ENCODE measurements at places on chromosomes 1 and 21. TPM values are rescaled to one million over a fixed set of nuclear protein-coding genes. Genes with fewer than 3 reads are reported as not detected.

The TPR gene
- total RNA-seq = 137 TPM

The SH2D2A gene
- total RNA-seq = 3.5 TPM

The TLCD4 gene
- 0.11 TPM for total RNA-seq

The ELAPOR1 gene
- 0.17 TPM for total RNA-seq

The TSACC gene
- 1.0 TPM for total RNA-seq

The CYP4A22 gene
- not detected for total RNA-seq

The KLF17 gene
- not detected for total RNA-seq

The B3GALT2 gene
- total RNA-seq = 0.39 TPM

The BARHL2 gene
- total RNA-seq = 120 TPM

DNA sequence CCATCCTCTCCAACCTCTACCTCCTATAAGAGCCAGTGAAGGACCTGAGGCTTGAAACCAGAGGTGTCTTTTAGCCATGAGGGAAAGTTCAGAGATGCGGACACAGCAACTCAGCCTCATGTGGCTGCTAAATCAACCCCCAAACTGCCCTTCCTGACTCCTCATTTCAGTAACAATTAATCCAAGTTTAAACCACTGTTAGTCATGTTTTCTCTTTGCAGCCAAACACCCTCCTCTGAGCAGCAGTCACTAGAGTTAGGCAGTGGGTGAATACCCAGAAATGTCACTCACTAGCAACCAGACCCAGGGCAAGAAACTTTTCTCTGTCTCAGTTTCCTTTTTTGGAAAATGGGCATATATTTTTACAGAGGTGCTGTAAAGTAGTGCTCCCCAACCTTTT is 71.2 kb downstream of the KCNJ15 start:
- DNase-seq = no peak

DNA sequence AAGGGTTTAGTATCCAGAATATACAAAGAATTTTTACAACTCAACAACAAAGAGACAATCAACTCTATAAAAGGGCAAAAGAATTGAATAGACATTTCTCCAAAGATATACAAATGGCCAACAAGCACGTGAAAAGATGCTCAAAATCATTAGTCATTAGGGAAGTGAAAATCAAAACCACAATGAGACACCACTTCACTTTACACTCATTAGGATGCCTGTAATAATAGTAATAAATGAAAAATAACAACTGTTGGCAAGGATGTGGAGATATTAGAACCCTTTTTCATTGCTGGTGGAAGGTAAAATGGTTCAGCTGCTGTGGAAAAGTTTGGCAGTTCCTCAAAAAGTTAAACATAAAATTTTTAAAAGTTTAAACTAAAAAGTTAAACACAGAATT is 7.0 kb upstream of the ABCD3 start:
- no peak for DNase-seq

GRCh38 chr1:237287876-237288521 is 246.0 kb downstream of the RYR2 start:
- peak; percentile 1 for DNase-seq

DNA sequence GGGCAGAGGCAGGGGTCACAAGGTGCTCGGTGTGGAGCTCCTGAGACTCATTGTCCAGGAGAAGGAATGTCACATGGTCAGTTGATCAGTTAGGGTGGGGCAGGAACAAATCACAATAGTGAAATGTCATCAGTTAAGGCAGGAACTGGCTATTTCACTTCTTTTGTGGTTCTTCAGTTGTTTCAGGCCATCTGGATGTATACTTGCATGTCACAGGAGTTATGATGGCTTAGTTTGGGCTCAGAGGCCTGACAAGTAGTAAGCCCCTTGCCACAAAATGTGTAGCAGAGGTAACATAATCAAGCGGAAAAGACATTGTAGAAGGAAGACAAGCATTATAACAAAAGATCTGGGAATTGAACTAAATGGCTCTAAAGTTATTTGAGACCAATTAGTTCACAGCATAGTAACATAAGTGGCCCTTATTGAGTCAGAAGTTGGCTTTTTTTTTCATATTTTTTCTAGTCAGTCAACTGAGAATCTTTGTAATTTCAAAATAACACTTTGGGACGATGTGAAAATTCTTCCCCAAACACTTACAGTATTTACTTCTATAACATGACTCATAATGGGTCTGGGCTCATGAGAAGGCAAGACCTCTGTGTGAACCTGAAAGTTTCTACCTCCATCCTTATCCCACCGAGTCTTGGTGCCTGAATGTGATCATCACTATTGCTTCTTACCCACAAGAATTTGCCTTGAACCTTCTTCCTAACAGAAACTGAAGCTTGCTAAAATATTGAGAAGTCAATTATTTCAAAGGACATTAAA is 137.0 kb upstream of the DPT start:
- DNase-seq = no peak

GRCh38 chr1:60924964-60925798 is 157.2 kb upstream of the NFIA start:
- no peak for DNase-seq

GRCh38 chr21:45769294-45769693 is 125.8 kb downstream of the PCBP3 start:
- no peak for DNase-seq

GRCh38 chr1:2981981-2982614 is 39.2 kb upstream of the ACTRT2 start:
- DNase-seq = no peak

DNA sequence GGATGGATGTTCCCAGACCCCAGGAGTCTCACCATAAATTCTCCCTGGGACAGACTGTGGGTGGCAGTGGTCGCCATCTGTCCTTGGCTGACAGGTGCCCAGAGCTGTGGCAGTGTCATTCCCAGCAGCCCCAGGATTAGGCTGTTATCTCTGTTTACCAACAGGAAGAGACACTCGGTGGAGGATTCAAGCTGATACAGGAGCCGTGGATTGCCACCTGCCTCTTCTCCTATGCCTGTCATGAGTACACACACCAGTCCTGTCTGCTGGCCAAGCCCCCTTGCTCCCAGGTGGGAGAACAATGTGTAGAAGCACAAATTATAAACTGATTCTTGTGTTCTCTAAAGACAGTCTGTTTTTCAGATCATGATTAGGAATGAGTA is 152.6 kb downstream of the ETS2 start:
- no peak for DNase-seq

DNA sequence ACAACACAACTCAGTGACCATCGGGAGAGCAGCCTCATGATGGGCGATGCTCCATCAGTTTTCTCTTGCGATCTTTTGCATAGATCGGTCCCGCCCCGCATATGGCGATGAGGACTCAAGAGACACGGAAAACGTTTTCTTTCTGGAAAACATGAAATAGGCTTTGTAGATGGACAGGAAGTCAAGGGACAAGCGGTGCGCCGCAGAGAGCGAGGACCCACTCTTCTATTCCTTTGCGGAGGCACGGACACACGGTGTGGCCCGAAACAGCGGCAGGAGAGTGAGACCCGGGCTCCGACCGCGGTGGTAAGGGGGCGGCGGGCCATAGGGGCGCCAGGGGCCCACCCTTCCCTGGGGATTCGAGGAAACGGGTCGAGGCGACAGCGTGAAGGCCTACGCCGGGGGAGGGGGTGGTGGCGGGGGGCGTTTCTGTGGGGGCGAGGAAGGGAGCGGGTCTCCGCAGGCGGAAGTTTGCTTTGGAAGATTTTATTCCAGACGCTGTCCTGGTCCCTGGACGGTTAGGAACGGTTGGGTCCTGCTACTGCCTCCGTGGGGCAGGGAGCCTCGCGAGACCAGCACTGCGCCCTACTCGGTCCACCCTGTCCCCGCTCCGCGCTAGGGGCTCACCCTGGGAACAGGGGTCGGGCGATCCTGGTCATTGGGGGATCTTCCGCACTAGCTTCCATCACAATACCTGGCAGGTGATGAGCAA is 796 bp upstream of the TDRKH start:
- DNase-seq = no peak

GRCh38 chr1:237281481-237281880 is 239.5 kb downstream of the RYR2 start:
- DNase-seq = no peak

DNA sequence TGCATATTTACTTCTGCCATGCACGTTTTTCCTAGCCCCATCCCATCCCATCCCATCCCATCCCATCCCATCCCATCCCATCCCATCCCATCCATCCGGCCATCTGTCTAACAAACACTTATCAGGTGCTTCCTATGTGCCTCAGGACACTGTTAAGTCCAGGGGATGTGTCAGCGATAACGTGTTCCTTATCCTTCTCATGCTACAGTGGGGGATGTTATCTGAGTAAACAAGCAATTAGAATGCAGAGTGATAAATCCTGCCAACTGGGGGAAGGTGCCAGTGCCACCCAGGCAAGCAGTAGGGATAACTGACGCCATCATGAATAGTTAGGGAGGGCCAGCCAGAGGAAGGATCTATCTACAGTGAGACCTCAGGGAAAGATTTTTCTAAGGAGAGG is 304.2 kb downstream of the CAMTA1 start:
- no peak for DNase-seq

GRCh38 chr1:235259133-235259778 is 68.7 kb downstream of the ARID4B start:
- no peak for DNase-seq

DNA sequence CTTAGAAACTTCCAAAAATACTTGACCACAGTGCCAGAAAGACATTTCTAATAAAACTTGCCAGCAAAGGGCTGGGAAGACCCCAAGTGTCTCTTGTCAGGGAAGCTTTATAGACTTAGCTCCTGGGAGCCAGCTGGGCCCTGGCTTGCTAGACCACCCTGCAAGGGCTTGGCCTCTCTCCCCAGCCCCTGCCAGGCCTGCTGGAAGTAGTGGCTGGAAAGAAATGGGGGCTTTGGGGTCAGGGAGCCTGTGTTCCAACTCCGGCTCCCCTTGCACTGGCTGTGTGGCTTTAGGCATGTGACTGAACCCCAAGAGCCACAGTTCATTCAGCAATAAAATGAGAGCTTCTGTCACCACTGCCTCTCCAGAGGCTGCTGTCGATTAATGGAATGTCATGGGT is 31.1 kb downstream of the H3-3A start:
- no peak for DNase-seq

GRCh38 chr1:154878371-154879037 is 8.4 kb upstream of the KCNN3 start:
- peak; percentile 71 for DNase-seq

DNA sequence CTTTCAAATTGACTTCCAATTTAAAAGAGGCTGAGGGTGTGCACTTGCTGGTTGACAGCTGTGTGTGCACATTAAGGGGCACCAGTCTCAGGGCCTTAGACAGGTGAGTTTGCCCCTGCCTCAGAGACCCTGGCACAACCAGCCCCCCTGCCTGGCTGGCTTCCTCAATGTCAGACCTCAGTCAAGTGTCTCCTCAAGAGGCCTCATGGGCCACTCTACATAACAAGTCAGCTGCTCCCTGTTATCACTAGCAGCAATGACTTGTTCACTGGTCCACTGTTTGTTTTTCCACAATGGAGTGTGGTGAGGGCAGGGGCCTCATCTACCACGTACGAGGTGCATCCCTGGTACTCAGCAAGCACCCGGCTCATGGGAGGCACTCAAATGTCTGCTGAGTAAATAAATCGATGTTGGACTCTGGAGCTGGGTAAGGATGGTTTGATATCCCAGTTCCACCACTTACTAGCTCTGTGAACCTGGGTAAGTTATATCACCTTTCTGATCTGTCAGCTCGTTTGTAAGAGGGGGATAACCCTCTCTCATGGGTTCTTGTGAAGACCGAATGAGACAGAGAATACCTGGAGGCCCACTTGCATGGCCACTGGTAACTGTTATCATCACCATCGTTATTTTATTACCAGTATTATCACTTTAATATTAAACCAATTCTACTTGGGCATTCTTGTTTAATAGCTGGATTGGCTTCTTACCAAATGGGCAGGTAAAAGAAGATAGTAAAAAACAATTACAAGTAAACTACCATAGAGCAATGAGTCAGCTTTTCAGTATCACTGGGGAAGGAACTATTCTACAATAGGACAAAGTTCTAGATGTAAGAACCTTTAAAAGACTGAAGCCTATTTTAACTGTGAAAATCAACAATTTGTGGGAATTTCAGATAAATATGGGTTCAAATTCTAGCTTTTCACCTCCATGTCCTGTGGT is 64.6 kb downstream of the SLC66A1 start:
- DNase-seq = no peak
